HFF-Myc (cell line): ENCODE measurements at places on chromosomes 5 and 9.

DNA sequence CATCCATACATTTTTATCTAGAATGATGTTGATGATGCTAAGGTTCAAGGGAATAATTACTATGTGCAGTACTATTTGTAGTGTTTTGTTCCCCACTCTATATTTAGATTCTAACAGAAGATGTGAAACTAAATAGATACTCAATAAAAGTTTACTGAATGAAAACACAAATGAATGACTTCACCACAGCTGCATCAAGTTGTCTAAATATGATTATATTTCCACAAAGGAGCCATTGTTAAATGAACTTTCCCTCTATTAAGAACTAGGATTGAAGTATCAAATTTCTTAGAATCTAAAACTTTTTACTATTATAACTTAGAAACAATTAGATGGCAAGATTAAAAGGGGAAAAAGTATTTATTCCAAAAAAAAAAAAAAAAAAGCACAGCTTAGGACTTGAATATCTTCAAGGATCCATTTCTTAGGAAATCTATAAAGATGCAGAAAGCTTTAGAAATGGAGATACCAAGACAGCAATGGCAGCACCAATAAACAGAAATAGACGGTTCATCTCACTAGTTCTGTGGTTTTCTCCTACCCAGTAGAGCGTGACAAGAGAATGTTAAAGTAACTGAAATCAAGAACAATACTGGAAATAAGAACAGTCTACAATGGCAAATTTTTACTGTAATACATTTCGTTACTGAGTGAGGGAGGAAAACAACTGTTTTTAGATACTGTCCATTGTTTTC is 347.6 kb downstream of the EBF1 start:
- no peak for DNase-seq

DNA sequence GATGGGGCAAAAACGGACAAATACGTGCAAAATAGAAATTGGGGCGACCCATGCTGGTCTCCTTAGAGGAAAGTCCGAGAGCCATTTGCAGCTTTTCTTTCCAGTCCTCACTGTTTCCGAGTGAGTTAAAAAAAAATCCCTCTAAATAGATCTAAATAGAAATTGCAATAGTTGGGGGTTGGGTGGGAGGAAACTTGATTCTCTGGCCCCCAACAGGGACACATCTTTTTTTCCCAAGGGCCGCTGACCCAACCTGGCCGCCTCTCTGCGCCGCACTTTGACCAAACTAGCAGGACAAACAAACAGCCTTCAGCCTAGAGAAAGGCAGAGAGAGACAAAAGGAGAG is 2.8 kb upstream of the NKX2-5 start:
- DNase-seq: no peak

- DNase-seq: no peak
These were observed 797.3 kb downstream of the MAT2B start for GRCh38 chr5:164302533-164303235.

DNA sequence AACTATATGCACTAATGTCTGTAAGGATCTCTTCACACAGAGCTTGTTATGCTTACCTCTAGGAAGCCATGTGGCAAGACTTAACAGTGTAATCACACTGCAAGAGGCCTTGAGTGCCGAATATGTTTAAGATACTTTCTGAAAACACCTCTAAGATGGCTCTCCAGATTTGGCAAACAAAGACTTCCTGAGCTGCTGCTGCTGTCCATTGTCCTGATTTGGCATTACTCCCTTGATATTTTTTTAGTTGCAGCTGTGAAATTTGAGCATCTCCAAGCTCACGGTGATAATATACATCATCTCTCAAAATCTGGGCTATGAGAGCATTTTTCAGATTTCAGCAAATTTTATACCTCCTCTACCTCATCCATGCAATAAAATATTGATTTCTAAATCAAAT is 384.5 kb upstream of the CDH6 start:
- no peak for DNase-seq

DNA sequence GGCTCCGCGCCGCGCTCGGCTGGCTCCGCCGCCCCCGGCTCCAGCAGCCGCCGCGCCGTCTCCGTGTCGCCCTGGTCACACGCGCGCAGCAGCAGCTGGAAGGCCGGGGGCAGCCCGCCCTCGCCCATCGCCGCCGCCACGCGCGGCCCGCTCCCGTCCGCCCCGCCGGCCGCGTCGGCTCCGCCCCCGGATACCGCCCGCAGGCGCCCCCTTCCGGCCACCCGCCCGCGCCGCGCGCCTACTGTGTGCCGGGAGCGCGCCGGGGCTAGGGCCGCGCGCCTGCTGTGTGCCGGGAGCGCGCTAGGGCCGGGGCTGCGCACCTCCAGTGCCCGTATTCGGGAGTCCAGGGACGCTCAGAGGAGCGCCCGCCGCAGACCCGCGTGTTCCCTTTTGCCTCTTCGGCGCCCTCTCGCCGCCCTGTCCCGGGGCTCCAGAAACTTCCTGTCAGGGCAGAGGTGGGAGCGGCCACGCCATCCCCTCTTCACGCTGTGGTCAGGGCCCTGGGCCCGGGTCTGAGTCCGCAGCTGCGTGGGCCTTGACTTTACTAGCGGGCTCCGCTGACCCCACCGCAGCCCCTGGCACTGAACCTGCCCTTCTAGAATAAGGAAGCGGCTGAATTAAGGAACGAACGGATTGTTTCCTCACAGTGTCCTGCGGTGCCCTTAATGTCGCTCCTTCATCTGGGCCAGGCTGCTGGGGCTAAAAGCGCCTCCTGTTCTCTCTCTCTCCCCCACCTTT is at the start of gene ANKS6:
TSS of gene ANKS6 (minus strand) at position 192 of the 738 bp plus-strand sequence. CDS start at position 128, 64 bp downstream.
- DNase-seq: peak; percentile 17

DNA sequence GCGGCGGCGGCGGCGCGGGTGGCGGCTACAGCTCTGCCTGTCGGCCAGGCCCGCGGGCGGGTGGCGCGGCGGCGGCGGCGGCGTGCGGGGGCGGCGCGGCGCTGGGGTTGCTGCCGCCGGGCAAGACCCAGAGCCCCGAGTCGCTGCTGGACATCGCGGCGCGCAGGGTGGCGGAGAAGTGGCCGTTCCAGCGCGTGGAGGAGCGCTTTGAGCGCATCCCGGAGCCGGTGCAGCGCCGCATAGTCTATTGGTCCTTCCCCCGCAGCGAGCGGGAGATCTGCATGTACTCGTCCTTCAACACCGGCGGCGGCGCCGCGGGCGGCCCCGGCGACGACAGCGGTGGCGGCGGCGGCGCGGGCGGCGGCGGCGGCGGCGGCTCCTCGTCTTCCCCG is 296 bp downstream of the ZSWIM6 start:
- DNase-seq: no peak

- peak; percentile 61 for DNase-seq
These were observed 416.3 kb downstream of the NR2F1-AS1 start for GRCh38 chr5:93164690-93165089.

DNA sequence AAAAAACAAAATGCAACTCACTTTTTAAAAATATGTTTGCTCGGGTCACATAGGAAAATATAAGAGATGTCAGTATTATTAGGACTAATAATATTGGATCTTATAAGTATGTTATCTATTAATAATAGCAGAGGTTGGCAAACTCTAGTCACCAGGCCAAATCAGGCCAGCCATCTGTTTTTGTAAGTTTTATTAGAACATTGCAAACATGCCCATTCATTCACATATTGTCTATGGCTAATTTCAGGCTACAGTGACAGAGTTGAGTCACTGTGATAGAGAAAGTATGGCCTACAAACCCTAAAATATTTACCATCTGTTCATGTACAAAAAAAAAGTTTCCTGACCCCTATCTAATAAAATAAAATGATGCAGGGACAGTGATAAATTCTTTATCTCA is 97.7 kb upstream of the CDH6 start:
- no peak for DNase-seq

DNA sequence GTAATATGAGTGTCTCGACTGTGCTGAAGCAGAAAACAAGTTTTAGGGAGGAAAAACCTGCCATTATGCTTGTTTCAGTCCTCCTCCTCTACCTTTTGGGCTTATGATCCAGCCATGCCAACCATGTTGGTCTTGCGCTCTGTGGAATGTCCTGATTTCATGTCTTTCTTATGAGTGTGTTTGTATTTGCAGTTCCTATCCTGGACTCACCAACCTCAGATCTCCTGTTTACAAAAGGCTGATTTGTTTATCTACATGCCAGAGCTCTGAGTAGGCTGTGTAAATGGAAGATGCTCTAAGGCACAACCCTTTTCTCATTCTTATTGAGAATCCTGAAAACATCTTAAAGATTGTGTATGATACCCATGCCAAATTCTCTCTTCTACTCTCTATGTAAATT is 138.6 kb downstream of the ARHGEF28 start:
- no peak for DNase-seq

- no peak for DNase-seq
These were observed 47.8 kb upstream of the FYB1 start for GRCh38 chr5:39267186-39267585.

- DNase-seq: no peak
These were observed 9.9 kb downstream of the PTCH1 start for GRCh38 chr9:95506678-95507463.

- DNase-seq: no peak
These were observed 217.8 kb upstream of the RASEF start for GRCh38 chr9:83280790-83281189.

DNA sequence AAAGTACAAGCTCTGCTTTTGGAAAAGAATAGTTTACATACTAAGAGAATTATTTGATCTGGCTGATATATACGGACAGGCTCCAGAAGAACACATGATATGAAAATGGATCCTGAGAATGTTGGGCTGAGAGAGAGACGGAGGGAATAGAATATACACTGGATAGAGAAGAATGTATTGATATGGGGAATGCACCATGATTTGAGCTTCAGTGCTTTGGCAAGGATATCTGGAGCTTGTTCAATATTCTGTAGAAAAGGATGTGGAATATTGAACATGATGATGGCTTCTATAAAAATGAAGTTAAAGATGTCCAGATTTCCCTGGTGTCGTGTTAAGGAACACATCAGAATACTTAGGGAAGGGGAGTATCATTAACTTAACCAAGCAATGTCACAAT is 280.5 kb upstream of the VLDLR start:
- no peak for DNase-seq

GRCh38 chr5:74382123-74382855 is 258.2 kb downstream of the ENC1 start:
- no peak for DNase-seq

DNA sequence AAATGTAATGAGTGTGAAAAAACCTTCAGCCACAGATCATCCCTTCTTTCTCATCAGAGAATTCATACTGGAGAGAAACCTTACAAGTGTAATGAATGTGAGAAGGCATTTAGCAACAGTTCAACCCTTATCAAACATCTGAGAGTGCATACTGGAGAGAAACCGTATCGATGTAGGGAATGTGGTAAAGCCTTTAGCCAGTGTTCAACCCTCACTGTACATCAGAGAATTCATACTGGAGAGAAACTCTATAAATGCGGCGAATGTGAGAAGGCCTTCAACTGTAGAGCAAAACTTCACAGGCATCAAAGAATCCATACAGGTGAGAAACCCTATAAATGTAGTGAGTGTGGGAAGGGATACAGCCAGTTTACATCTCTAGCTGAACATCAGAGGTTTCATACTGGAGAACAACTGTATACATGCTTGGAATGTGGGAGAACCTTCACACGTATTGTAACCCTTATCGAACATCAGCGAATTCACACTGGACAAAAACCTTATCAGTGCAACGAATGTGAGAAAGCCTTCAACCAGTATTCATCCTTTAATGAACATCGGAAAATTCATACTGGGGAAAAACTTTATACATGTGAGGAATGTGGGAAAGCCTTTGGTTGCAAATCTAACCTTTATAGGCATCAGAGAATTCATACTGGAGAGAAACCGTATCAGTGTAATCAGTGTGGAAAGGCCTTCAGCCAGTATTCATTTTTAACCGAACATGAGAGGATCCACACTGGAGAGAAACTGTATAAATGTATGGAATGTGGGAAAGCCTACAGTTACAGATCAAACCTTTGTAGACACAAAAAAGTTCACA is 19.2 kb downstream of the ZNF354C start:
- DNase-seq: no peak

DNA sequence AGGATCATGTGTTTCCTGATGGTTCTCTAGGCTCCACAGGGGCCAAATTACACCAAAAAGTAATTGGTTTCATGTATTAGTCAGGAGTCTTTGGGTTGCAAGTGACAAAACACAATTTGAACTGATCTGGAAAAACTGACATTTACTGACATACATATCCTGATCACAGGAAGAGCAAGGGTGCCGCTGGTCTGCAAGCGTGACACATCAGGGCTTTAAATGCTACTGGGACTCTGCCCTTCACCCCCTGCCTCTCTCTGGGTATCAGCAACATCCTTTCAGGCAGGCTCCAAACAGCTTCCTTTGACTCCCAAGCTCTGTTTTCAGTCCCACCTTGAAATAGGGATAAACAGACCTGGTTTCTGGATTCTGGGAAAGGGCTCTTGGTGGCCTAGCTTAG is 197.5 kb downstream of the PALM2AKAP2 start:
- no peak for DNase-seq

- no peak for DNase-seq
These were observed 337.7 kb upstream of the KLF4 start for GRCh38 chr9:107827304-107827703.

DNA sequence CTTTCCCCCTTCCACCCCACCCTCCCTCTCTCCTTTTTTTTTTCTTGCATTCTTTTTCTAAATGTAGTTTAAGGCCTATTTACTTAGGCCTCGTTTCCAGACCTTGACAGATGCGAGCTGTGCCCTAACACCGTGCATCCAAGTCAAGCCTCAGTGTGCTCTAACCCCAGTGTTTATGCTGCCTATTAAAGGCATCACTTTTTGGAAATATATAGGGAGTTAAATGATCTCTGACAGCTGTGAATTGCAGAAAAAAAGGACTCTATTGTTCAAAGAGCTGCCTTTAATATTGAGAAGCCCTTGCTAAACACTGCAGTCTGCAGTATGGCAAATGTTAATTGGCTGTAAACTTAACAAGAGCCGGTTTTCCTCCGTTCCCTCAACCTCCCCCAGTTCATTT is 270.4 kb upstream of the TUT7 start:
- no peak for DNase-seq

GRCh38 chr9:9612270-9612669 is 1000.5 kb downstream of the PTPRD start:
- no peak for DNase-seq

DNA sequence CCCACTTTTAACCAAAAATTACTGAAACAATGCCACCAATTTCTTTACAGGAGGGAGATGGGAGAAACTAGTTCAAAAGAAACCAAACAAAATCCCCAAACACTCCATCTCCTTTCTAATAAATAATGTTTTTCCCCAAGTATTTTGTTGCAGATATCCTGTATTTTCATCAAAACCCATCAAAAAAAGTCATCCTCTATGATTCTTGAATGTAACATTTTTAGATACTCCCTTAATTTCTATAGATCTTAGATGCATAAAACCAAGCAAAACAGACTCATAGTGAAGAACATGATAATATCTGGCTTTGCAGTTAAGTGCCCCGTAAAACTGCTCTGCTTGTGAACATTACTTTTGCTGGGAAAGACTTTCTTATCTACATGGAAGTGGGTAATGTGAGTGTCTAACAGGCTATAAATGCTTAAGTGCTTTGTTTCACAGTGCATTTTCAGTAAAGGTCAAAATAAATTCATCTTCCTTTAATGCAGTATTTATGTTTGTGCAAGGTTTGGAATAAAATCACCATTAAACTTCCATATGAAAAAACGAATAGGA is 77.3 kb upstream of the TBCA start:
- no peak for DNase-seq

- DNase-seq: peak; percentile 57
These were observed 105.6 kb upstream of the PCA3 start for GRCh38 chr9:76658510-76659231.
